Right lobe of liver (tissue), 6 donors: ENCODE measurements at places on chromosomes 1 and 21.

DNA sequence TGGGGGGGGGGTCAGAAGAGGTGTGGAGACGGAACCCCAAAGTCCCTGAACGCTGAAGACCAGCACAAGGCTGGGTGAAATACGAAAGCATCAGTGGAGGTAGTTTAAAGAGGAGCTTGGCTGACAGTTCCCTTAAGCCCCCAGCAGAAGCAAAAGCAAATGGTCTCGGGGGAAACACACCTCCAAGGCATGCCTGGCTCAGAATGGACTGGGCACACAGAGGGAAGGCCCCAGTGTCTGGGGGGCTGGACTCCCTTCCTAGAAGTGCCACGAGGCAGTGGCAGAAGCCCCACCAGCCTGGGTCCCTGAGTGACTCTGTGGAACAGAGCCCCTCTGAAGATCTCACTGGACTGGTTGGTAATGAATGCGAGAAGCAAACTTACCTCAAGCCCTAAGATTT is 43.9 kb downstream of the UBE2G2 start:
- DNase-seq: no peak

GRCh38 chr1:240056350-240056749 is 35.3 kb upstream of the FMN2 start:
- DNase-seq: no peak

DNA sequence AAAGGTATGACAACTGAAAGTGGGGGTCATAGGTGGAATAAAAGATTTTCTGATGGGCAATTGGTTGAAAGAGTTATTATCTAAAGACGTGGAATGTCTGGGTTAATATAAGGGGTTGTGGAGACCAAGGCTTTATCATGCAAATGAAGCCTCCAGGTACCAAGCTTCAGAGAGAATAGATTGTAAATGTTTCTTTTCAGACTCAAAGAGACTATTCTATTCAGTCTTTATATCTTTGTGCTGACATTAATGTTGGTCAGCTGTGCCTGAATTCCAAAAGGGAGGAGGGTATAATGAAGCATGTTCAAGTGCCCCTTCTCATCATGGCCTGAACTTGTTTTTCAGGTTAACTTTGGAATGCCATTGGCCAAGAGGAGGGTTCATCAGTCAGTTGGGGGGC is 145.3 kb downstream of the SETD4 start:
- DNase-seq: no peak

- no peak for DNase-seq
Observed at GRCh38 chr1:43522776-43523480, 7.8 kb upstream of the PTPRF start.
